Stimulated activated CD4-positive, alpha-beta T cell treated with anti-CD3 and anti-CD28 coated beads, TNF-alpha, amount 100 ng/mL, for 48 hours (primary cell): ENCODE measurements at places on chromosomes 11 and 22.

DNA sequence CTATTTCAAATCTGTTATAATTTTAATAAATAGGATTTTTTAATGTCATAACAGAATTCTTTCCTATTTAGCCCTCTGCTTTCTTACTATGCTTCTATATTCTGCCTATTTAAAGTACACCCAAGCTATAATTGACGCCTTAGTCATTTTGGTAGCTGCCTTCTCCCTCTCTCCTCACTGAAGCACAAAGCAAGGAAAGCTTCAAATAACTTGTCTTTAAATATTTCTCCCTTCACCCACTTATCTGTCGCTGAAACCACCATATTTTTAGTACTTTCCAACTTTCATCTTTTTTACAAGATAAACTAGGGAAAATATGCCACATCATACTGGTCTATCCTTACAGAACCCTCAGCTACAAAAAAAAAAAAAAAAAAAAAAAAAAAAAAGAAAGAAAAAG, 127.9 kb downstream of the ENTHD1 start:
- no peak for DNase-seq

- no peak for DNase-seq
Observed at GRCh38 chr11:18776324-18776723, 15.3 kb downstream of the PTPN5 start.

DNA sequence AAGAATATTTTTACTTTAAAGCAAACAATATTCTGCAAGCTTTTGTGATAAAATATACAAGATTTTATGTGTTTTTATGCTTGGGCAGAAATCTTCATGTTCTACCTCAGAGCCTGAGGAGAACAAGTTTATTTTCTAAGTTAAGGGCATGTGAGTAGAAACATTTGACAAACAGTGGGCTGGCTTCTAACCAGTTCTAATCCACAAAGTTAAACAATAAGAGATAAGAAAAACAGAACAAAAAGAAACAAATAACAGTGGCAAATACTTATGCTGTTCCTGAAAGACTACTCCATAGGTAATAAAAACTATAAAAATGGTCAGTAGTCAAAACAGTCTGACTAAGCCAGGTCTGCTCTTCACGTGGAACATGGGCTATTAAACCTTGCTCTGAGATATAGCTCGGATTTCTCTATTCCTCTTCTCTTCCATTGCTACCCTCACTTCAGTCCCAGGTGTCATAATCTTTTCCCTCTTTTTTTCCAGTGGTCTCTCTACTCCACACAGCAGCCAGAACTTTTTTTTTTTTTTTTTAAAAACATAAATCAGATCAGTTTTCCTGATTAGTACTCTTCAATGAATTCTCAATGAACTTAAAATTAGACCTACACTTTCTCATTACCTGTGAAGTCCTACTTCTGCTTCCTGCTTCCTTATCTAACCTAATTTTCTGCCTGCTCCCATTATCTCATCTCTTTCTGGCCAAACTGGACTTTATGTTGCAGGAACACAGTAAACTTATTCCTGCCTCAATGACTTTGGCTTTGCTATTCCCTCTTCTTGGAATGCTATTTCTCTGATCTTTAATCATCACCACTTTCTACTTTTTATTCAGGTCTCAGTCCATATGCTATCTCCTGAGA, 671.1 kb upstream of the CCDC90B start:
- DNase-seq: no peak

DNA sequence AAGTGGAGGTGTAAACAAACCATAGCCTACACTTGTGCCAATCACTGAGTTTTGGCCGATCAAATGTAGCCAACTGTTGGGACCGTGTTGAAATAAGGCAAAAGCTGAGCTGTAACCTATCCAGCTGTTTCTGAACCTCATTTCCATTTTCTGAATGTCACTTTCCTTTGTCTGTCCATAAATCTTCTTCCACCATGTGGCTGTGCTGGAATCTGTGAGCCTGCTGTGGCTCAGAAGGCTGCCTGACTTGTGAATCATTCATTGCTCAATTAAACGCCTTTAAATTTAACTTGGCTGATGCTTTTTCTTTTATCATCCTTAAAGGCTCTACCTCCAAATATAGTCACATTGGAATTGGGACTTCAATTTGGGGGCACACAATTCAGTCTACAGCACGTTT, 203.1 kb upstream of the MPPED2 start:
- no peak for DNase-seq

DNA sequence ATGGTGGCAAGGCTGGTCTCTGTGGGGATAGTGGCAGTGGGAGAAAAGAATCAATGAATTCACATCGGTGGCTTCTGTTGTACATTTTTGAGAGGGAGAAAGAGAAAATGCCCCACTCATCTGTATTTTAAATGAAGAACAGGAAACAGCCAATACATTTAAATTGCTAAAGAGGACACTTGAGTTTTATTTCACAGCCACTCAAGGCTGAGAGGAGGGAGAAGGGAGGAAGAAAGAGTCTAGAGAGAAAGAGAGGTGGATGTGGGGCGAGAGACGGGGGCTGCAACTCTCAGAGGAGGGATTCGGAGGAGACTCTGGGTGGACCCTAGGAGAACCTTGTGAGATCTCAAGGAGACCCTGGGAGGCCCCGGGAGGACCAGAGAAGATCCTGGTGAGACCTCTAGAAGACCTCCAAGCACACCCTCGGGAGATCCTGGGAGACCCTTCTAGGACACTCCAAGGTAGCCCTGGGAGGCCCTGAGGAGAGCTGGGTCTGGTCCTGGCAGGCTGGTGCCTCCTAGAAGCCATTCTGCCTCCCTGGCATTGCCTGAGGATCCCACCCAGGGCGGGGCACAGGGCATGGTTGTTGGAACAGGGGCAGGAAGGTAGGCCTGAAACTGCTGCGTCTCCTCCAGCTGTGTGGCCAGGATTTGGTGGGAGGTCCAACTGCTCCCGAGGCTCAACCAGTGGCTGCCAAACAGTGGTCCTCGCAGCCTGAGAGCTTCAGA, 91.0 kb upstream of the SHISAL1 start:
- no peak for DNase-seq

GRCh38 chr11:24298146-24298545, 198.7 kb upstream of the LUZP2 start:
- DNase-seq: no peak

DNA sequence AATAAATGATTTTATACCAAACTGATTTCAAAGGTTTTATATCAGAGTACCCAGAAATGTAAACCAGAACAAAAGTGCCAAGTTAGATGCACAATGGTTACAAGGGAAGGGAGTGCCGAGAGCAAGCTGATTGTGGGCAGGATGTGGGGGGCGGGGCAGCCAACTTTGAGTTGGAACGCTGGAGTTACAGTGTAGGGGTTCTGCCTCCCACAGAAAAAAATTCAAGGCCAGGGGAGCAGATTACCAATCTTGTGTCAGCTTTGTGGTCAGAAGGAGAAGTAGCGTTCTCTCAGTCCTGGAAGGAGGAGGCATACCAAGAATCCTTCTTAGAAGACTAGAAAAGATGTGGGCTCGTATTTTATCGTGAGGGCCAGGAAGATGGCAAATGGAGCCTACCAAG, 15.9 kb upstream of the POU2AF2 start:
- no peak for DNase-seq

- no peak for DNase-seq
Observed at GRCh38 chr11:2691355-2691761, 8.4 kb downstream of the KCNQ1OT1 start.

GRCh38 chr22:46239261-46240048, 10.6 kb downstream of the CDPF1 start:
- no peak for DNase-seq

GRCh38 chr11:56624661-56625110, 10.0 kb upstream of the OR5M1 start:
- no peak for DNase-seq

GRCh38 chr11:15621565-15621964, 506.8 kb downstream of the INSC start:
- DNase-seq: no peak

- no peak for DNase-seq
Observed at GRCh38 chr11:61480994-61481335, 27.6 kb upstream of the LRRC10B start.

- DNase-seq: no peak
Observed at GRCh38 chr11:47551086-47551485, 1.8 kb downstream of the CELF1 start.

DNA sequence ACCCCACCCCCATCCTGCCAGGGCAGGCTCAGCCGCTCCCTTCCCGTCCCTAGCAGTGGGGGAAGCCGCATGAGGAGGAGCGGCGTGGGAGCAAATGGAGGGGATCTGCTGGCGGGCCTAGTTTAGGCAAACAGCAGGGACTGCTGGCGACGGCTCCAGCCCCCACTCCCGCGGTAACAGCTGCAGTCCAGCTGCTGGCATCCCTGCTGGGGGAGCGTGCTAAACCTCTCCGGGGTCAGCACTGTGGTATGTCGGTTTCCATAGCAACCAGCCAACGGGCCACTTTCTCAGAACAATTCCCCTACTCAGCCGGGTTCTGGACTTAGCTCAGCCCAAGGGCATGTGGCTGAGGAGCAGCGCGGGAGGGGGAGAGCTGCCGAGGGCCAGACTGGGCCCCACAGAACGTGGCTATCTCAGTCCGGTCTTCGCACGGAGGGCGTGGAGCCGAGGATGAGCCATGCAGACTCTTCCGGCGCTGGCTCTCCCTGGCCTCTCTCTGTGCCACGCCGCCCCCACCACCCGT, 98.8 kb downstream of the PKNOX2 start:
- DNase-seq: no peak

DNA sequence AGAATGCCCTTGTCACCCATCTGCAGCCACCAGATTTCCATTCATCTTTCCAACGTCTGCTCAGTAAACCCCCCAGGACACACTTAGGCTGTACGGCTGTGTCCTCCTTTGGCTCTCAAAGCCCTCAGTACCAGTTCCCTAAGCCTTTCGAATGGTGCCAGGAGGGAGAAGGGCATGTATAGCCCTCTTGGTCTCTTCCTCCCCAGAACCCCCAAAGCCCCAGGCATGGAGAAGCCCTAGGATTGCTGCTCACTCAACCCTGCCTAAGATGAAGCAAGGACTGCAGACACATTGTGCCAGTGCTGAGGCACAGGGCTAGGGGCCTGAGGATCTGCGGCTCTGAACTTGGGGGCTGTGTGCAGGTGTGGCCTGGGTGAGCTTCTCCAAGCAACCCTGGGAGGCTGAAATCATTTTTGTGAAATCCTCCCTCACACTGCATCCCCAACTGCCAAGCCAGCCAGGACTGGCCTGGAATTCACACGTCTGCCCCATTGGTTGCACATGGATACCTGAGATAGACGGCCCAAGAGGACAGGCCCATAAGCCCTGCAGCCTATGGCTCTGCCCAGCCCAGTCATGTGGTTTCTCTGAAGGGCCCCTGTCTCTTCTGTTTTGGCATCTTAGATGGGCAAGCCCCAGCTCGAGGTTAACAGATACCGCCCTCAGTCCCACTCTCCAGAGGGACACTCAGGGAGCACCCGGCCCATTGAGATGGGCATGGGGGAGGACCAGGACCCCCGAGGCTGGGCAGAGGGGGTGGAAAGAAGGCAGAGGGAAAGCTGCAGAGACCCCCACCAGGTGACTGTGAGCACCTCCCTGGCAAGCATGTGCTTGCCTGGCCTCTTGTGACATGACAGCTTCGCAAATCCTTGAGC, 34.0 kb downstream of the KCNQ1OT1 start:
- DNase-seq: no peak

- no peak for DNase-seq
Observed at GRCh38 chr11:120102050-120102863, 35.7 kb downstream of the TRIM29 start.

DNA sequence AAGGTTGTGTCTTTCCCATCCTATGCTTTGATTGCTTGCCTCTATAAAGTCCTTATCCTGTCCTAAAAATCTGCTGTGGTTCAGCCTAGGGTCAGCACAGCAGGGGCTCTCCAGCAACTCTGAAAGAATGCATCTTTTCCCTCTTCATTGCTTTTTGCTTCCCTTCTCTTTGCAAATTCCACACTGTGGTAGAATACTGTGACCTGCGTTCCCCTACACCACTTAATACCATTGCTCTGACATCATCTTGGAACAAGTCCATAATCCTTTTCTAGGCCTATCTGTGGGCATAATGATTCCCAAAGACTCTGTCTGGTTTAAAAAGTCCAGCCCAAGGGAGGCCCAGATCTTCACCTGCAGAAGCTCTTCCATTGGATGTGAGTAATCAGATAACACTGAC, 177.7 kb downstream of the NAV2 start:
- no peak for DNase-seq

GRCh38 chr22:41512421-41513194, 31.7 kb downstream of the POLR3H start:
- no peak for DNase-seq

- DNase-seq: no peak
Observed at GRCh38 chr22:29816539-29816938, 21.5 kb downstream of the ASCC2 start.

- DNase-seq: no peak
Observed at GRCh38 chr11:126886636-126887035, 113.9 kb downstream of the KIRREL3 start.

- DNase-seq: no peak
Observed at GRCh38 chr11:134277183-134278001, 1.2 kb downstream of the GLB1L3 start.
